ENCODE measurements at places on chromosomes 16 and 17.

- peak; percentile 56 for DNase-seq
Observed at GRCh38 chr17:41917679-41918313, 955 bp downstream of the ACLY start.

- peak; percentile 44 for DNase-seq
Observed at GRCh38 chr16:10738231-10739077, 5.2 kb upstream of the NUBP1 start.

DNA sequence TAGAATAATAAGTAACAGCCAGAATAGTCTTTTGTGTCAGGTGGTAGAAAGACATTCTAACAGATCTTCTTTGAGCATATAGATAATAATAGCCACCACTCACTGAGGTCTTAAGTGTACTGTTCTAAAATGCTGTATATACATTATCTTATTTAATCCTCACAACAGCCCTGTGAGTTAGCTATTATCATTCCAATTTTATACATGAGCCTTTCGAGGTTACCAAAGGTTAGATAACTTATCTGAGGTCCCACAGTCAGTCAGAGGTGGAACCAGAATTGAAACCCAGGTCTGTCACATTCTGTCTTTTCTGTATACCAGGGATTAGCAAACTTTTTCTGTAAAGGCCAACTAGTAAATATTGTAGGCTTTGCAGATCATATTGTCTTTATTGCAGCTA is 23.2 kb downstream of the REXO5 start:
- no peak for DNase-seq

GRCh38 chr16:88819126-88819525 is 7.4 kb upstream of the APRT start:
- DNase-seq = no peak

GRCh38 chr17:17564896-17565295 is 26.6 kb downstream of the PEMT start:
- no peak for DNase-seq

GRCh38 chr16:12271006-12271405 is 294.5 kb downstream of the SNX29 start:
- no peak for DNase-seq

GRCh38 chr16:49617016-49617629 is 238.8 kb downstream of the ZNF423 start:
- no peak for DNase-seq

DNA sequence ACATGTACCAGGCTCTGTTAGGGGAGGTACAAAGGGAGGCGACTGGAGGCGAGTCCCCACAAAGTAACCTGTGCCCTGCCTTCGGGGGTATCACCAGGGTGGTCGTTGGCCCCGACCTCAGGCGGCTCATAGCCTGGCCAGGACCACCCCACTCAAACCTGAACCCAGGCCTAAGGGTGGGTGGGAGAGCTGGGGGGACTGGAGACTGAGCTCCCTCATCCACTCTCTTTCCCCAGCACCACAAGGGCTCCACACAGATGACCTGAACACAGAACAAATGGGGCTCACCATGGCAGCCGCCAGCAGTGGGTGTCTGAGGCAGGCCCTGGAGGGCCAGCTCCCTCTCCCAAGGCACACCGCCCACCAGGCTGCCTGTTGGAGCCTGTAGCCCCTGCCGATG is 120.6 kb upstream of the TNRC6C start:
- no peak for DNase-seq

GRCh38 chr16:31333686-31334649 is 21.0 kb upstream of the ITGAX start:
- no peak for DNase-seq

GRCh38 chr17:22441776-22442175 is 749.5 kb downstream of the KCNJ18 start:
- DNase-seq = no peak

DNA sequence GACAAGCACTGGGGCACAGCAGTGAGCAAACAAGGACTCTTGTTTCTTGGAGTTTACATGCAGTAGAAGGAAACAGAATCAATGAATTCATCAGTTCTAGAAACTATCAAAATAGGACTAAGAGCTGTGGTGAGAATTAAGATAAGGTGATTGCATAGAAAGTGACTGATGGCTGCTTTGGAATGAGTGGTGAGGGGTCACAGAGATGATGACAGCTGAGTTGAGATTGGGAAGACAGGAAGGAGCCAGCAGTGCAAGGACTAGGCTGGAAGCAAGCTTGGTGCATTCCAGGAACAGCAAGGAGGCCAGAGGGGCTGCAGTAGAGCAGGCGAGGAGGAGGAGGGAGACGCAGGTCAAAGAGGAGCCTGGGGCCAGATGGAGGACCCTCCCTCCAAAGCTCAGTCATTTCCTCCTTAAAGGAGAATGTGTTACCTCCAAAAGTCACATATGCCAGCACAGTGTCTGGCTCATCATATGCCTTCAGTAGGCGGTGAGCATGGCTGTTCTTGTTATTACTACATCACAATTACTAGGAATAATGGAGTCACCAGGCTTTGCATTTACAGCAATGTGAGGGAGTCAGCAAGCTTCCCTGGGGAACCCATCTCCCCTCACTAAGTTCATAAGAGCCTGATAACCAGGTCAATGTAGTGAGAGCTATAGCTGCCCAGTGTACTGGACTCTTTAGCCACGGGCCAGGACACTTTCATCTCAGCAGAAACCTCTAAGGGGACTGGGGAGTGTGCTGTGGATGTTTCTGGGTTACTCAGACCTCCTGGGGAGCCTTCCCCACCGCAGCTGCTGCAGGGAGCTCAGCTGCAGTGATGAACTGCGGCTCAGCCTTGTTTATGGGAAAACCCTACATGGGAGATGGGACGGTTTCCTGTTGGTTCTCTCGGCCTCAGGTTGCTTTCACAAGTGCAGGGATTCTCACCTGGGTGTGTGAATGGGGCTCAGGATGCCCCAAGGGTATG is 157.2 kb downstream of the SEC14L1 start:
- no peak for DNase-seq

- DNase-seq = no peak
Observed at GRCh38 chr17:71180801-71181385, 939.9 kb upstream of the SOX9 start.

DNA sequence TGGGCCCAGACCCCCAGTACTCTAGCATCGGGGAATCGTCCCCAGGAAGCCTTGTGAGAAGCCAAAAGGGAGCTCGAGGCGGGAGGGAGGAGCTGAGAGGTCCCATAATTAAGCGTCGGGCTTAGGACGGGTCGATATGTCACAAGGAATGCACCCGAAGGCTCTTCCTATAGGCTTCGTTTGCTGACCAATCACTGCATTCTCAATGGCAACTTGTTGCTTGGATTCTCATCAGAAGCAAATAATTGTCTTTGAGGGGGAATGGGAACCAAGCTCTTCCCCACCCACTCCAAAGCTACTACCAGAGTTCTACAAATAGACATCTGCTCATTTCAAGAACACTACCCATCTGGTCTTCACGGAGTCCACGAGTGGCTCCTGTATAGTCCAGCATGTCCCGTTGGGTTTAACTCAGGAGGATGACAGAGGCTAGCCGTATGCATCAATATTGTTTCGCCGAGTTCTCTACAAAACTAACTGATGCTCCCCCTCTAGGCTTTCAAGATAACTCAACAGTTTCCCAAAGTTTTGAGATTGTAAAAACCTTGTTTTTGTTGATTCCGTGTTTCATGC is 628 bp upstream of the BLMH start:
- no peak for DNase-seq

Measured in activated naive CD8-positive, alpha-beta T cell treated with anti-CD3 and anti-CD28 coated beads, Interleukin-2, amount 50 U/mL, for 24 hours (primary cell).